Daoy (cell line): ENCODE measurements at places on chromosomes 3 and 15. TPM values are rescaled to one million over a fixed set of nuclear protein-coding genes. Genes with fewer than 3 reads are reported as not detected.
A peak's percentile ranks its signal among the peaks of the same experiment; 100 is the strongest.

- DNase-seq, result peak; percentile 12
Measured at GRCh38 chr15:60649845-60650548, 171.1 kb upstream of the ICE2 start.

DNA sequence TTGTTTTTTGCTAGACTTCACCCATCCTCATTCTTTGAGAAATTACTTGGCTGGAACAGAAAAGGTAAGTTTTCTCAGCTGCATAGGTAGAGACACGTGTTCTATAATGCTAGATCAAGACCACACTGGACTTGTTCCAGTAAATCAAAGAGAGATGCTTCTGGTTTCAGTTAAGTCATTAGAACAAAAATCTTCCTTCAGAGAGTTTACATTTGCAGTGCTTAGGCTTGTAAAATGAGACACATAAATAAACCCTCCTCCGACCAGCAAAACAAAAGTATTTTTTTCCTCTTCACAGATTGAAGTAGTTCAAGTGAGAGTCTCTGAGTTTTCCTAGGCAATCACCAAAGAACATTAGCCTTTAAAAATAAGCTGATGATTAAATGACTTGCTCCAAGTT, 87.3 kb upstream of the PROK2 start:
- DNase-seq, result no peak

DNA sequence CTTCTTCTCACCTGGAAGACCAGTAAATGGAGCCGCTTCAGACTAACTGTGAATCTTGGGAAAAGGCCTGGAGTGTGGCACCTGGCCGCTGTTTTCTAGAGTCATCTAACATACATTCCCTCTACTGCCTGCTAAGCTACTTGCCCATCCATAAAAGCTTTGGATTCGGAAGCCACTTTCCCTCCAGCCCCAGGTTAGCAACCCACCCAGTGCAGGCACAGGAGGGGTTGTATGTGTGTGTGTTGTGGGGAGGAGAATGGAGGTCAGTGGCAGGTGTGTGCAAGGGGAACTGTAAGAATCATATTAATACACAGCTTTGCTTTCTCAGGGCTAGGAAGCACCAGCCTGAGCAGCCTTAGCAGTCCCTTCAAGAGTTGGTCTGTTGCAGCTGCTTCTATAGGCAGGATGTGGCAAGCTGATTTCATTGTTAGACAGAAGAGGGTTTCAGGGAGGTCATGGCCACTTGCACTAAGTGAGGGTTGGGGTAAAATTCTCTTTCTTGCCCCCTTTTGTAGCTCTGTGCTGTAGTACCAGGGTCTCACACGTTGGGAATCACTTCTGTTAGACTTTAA, 8.9 kb downstream of the NSUN3 start:
- no peak for DNase-seq

- DNase-seq, result no peak
Measured at GRCh38 chr3:117637666-117638065, 928.1 kb downstream of the TUSC7 start.

DNA sequence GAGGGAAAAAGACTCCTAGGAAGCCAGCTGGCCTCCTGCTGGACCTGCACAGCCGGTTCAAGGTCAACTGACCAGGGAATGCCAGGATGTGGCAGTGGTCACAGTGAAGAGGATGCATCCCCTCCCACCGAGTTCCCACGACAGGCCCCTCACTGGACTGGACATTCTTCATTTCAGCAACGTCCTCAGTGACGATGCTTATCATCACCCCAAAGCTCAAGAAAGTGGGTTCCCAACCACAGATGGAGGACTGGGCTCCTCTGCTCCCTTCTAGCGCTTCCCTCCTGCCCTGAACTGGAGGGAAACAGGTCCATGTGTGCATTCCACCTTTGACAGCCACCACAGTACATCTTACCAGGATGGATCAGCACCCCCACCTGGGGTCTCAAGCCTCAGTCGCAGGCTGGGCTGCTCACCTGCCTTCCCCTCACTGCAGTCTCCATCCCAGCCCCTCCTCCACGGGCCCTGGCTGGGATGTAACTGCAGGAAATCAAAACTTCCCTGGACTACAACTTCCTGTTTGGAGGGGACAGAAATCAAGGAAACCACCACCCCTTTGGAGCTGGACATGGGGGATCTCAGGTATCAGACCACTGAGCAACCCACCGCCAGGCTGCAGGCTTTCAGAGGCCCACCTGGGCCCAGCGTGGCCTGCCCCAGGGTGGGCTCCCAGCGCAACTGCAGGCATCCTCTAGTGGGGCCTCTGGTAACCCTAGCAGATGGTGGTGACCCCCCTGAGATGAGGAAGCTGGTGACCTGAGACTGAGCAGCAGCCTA, 7.3 kb downstream of the CALML4 start:
- no peak for DNase-seq

- no peak for DNase-seq
Measured at GRCh38 chr15:40872791-40873693, 992 bp downstream of the RHOV start.

- DNase-seq, result no peak
Measured at GRCh38 chr3:12476238-12476897, 7.9 kb upstream of the TSEN2 start.

DNA sequence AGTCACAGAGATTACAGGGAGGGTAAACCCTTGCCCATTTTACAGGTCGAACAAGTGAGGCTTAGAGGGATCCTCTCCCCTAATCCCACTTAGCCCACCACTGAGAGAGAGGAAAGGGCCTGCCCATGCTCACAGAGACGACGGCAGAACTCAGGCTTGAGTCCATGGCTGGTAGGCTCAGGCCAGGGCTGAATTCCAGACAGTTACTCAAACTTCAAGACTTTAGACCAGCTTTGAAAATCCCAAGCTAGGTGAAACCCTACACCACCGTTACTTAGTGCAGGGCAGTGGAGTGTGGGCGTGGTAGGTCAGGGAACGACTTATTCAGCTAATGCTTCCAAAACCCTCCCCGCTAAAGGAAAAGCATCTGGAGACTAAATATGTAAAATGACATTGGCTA, 16.4 kb downstream of the GRIP2 start:
- DNase-seq, result no peak

DNA sequence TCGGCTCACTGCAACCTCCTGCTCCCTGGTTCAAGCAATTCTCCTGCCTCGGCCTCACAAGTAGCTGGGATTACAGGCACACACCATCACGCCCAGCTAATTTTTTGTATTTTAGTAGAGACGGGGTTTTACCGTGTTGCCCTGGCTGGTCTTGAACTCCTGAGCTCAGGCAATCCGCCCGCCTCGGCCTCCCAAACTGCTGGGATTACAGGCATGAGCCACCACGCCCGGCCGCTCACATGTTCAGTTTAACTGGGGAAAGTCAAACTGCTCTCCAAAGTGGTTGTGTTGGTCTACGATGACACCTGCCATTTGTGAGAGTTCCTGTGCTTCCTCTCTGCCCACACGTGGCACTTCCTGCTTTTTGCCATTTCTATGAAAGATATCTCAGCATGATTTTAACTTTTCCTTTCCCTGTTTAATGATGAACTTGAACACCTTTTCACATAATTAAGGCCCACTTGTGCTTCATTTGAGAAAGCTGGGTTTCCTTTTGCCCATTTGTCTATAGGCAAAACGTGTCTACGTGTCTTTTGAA, 877 bp upstream of the GP5 start:
- DNase-seq, result no peak

DNA sequence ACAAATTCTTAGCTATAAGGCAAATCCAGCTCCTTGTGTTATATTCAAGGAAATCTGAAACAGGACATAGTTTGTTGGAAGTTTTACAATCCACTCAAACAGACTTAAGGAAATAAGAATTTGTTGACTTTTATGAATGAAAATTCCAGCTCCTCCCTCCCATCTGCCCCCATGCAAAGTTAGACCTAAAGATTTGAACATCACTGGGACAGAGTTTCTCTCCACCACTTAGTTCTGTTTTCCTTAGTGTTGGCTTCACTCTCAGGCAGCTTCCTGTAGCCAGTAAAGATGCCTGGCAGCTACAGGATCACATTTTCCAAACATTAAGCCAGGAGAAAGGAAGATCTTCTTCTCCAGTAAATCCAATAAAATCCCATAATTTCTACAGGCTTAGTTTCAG, 265.0 kb downstream of the TAFA4 start:
- DNase-seq, result no peak

DNA sequence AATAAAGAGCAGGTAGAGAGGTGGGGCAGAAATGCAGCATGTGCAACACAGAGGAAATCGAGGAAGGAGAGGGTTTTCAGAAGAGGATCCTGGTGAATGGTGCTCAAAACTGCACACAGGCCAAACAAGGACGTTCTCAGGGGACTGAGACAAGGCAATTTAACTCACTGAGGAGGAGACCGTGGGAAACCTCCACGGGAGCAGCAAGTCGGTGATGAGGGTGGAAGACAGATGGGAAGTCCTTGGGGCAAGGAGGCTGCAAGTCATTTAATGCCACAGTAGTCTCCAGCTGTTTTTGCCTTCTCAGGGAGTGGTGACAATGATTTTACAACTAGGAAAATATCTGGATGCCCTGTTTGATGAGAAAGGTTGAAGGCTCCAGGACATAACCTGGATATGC, 11.5 kb upstream of the PDIA5 start:
- DNase-seq, result no peak

GRCh38 chr3:33057320-33058298, 39.3 kb downstream of the GLB1 start:
- DNase-seq, result no peak

- peak; percentile 3 for DNase-seq
Measured at GRCh38 chr15:87416591-87417257, 839.8 kb downstream of the NTRK3 start.

DNA sequence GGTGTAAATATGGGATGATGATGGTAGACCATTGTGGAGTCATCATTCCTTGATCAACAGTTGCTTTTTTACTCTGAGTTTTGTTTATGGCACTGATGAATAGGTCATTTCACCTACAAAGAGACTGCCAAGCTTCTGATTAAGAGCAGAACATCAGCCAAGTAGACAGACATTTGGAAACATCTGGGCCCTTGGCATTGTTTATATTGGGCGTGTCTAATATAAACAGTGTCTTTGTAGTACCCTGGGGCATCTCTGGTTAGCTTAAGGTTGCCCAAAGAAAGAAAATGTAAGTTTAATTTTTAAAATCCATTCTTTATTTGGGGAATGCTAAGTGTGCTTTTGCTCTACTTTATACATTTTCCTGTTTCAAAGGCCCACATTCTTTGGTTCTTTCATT, 377.0 kb downstream of the FEZF2 start:
- DNase-seq, result no peak

The FGF12 gene
- total RNA-seq, result 0.69 and 2.0 TPM in 2 replicates

The PARP3 gene
- total RNA-seq, result 4.4 and 8.9 TPM in 2 replicates

The STAC gene
- 3.5 and 8.0 TPM in 2 replicates for total RNA-seq

The RPL39L gene
- total RNA-seq, result 44.2 and 62.6 TPM in 2 replicates

The MNS1 gene
- 10.4 and 12.3 TPM in 2 replicates for total RNA-seq
